ENCODE measurements at places on chromosomes 2 and 18.
A peak's percentile ranks its signal among the peaks of the same experiment; 100 is the strongest.

- no peak for DNase-seq
These were observed 121.4 kb upstream of the MAP3K20 start for GRCh38 chr2:172953970-172954852.

- DNase-seq = no peak
These were observed 8.9 kb downstream of the METTL5 start for GRCh38 chr2:169815849-169816248.

DNA sequence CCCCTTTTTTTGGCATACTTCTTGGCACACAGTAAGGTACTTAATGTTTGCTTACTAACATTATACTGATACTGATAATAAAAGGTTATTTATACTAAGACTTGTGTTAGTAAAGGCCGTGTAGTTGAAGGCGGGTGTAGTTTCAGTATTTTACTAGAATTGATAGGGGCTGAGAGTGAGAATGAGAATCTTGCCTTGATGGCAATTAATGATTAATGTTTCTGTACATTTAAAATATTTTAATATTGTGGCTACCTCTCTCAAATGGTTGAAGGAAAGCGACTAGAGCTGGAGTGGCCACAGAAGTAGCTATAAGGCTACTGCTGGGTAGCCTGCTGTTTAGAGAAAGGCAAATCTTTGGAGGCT, 29.3 kb downstream of the PELI1 start:
- DNase-seq = no peak

- no peak for DNase-seq
These were observed 20.5 kb downstream of the USP40 start for GRCh38 chr2:233546101-233546500.

GRCh38 chr2:132255714-132256113, 94.0 kb upstream of the ANKRD30BL start:
- no peak for DNase-seq

DNA sequence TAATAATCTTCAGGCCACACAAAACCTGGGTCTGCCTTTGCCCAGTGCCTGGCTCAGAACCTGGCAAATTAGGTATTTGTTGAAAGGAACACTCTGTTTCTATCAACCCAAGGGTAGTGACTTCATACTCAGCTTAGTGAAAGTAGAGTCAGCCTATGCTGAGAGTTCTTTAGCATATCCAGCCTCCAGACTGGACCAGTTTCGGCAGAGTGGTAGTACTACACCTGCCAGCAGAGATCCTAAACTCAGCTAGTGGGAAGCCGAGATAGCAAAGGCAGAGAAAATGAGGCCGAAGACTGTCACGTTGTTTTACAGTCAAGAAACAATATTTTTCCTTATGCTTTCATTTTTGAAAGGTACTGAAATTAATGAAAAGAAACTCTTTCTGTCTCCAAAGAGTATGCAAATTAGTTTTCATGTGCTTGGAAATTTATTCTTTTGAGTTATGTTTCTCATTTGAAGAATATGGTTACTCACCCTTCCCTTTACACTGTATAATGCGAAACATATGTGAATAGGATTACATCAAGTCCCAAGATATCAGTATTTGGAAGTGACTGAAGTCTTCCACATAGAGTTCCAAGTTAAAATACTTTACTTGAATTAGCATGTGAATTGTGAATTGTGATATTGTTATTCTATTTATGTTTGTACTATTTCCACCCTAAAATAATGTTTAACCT, 52.2 kb upstream of the UGP2 start:
- no peak for DNase-seq

DNA sequence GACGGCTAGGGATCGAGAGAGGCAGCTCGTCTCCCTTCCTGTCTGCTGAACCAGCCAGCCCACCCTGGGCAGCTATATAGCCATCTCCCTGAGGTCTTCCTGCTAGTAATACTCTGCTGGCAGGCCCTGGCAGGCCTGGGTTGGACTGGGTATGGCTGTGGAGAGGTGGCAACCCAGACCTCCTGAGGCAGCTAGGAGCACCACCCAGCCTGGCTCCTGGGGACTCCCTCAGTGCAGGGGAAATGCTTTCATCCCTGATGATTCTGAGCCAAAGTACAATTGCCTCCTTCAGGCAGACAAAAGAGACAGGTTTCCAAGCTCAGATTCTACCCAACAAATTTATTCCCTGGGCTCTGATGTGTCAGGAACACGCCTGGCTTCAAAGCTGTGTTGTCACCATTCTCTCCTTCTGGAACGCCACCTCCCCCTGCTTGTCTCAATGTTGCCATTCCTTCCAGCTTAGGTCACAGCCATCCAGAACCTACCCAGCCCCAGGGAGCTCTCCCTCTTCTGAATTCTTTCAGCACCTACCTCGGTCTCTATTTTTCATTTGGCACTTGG, 4.7 kb upstream of the DNAJB2 start:
- DNase-seq = no peak

DNA sequence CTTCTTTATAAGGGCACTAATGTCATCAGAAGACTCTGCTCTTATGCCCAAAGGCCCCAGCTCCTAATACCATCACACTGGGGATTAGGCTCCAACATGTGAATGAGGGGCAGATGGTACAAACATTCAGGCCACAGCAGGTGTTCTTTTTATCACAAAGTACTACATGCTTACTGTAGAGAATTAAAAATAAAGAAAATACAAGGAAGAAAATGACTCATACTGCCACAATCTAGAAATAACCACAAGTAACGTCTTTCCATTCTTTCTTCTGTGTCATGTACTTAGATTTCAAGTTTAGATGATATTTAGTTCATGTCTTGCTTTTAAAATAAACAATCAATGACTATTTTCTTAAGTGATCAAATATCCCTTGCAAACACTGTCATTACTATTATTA, 100.3 kb upstream of the NEDD4L start:
- no peak for DNase-seq

DNA sequence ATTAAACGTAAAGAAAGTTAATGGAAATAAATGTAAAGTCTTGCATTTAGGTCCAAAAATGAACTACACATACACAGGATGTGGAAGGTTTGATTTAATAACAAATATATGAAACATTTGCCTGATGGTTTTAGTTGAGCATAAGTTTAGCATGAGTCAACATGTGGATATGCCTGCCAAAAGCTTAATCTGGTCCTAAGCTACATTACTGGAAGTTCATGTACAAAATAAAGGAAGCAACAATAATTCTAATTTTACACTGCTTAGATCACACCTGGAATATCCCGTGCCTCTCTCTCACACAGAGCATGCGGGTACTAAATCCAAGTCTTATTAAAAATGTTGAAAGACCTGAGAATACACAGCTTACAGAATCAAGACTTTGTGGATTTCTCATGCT, 276.5 kb upstream of the NRP2 start:
- DNase-seq = no peak

DNA sequence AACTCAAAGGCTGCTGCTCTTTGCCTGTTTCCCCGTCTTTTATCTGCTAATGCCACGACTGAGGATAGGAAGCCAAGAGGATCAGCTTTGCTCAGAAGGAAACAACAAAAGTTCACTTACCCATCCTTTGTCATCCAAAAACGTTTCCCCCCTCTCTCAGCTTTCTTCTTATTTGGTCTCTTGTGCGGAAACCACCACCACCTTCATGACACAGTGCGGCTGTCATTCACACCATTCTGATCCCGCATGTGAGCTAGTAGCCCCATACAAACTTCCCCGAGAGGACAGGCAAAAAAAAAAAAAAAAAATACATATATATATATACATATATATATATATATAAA, 656 bp downstream of the LRRTM4 start:
- DNase-seq = no peak

DNA sequence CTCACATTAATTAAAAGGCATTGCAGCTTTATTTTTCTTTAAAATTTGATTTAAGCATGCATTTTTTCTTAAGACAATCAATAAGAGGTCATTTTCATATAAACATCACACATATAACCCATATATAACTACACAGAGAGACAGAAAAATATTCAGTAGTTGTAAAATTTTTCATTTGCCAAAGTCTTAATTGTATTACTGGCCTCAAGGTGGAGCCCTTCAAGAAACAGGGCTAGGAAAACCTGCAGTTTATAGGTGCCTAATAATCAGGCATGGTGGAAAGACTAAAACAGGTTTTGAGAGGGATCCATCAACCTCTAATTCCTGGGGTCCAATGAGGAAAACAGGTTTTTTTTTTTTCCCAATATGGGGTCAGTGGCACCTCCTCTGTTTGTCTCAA, 71.3 kb upstream of the ZNF804A start:
- no peak for DNase-seq

GRCh38 chr2:33532966-33533365, 56.5 kb downstream of the RASGRP3 start:
- no peak for DNase-seq

DNA sequence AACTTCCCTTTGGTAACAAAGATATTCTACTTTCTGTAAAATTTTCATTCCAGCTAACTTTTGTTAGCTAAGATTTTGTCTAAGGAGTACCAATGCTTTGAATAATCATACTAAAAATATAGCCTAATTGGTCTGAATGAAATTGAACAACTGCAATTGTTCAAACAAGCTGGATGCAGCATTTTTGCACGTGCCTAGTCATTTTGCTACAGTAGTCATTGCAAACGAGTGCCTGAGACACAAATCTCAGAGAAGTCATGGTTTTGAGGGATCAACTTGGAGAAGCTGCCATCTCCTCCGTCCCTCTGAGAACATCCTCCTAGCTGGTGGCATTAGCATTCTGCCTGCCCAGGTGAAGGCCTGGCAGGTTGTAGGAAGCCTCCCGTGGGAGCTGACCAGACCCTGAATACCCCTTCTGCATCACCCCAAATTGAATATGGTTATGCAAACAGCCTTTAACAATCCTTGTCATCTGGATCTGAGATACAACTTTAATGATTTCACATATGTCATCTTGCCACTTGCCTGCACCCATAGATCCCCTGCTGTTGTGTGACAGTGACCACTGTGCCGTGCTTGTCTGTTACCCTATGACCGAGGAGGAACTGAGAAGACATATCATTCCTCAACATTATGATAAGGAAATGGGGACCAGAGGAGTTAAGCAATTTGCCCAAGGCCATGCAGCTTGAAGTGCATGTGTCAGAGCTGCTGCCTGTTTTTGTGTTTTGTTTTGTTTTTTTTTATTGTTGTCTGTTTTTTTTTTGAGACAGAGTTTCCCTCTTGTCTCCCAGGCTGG, 29.1 kb upstream of the MGAT4A start:
- DNase-seq = no peak

DNA sequence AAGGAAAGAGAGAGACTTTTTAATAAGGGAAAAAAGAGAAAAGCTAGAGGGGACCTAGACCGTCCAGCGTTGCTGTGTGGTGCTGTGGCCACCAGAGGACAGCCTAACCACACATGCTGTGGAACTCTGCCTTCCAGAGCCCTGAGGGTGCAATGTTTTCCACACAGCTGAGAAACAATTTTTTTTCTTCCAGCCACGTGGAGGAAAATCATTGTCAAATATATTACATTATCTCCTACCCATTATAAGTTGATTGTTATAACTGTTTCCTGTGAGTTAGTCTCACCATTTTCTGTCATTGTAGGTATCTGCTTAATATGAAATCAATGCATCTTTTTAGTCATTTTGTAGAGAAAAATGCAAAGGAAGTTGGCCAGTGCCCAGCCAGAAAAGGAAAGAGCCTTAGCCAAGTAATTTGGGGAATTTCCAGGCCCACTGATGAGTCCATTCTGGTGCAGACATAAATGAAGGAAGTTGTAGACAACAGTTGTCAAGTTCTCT, 5.9 kb upstream of the MRPL19 start:
- DNase-seq = no peak

GRCh38 chr2:47174733-47175361, 19.7 kb upstream of the STPG4 start:
- DNase-seq = peak; percentile 13

GRCh38 chr2:120631236-120631635, 104.4 kb upstream of the GLI2 start:
- DNase-seq = no peak

- no peak for DNase-seq
These were observed 19.5 kb downstream of the SLC25A12 start for GRCh38 chr2:171874517-171874916.

DNA sequence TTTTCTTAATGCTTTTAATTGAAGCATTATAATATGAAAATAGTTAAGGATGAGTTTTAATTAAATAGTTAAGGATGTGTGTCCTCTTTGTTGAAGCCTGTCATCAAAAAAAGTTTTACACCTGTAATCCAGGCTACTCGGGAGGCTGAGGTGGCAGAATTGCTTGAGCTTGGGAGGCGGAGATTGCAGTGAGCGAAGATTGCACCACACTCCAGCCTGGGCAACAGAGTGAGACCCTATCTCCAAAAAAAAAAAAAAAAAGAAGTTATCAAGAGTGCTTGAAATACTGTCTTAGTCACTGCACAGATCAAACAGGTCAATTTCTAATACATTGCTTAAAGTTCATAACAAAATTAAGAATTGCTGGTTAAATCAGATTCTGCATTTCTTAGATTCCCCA, 193.6 kb downstream of the CD226 start:
- no peak for DNase-seq

GRCh38 chr2:70641263-70641784, 87.7 kb upstream of the TGFA start:
- no peak for DNase-seq

DNA sequence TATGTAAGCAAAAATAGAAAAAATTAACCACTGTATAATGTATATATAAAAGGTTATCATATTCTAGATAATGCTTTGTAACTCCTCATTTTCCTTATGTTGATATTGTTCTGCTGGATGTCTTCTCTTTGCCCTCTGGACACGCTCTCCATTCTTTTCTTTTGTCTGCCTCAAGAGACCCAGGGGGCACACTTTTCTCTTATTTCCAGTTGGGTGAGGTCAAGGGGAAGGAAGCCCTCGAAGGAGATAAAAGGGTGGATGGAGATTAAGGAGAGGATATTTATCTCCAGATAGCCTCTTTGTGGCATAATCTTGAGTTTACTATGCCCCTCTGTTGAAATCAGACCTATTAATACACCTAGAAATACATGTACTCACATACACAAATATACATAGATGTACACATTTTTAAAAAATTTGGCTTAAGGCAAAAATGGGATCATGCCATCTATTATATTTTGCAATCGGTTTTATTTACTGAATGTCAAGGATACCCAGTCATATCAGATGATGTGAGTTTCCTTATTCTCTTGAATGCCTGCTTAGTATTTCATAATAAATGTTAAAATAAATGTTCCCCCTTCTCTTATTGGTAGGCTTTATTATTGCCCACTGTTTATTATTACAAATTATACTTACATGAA, 65.3 kb downstream of the LCLAT1 start:
- no peak for DNase-seq

DNA sequence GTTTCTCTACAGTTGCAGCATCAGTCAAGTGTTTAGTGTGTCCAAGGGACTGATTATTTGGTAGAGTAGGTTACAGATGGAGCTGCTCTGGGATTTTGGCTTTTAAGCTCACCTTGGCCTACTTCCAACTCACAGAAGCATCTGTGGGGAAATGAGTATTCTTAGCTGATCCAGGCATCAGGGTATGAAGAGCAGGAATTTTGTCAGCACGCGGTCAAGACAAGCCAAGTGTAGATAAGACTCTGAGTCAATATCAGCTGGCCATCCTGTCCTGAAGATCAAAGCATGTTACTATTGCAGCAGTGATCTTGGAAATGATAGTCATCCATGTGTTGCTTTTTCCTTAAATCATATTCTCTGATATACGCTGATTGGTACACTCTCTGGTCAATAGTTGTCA, 24.4 kb downstream of the SERPINB4 start:
- DNase-seq = no peak
